Hematopoietic multipotent progenitor cell treated with erythropoietin and hydrocortisone succinate and interleukin-3 and kit ligand, for 15 days (in vitro differentiated cells): ENCODE measurements at places on chromosomes 5 and 9.

GRCh38 chr9:93567271-93567959 lies 9.0 kb upstream of the PHF2 start:
- peak; percentile 7 for DNase-seq

DNA sequence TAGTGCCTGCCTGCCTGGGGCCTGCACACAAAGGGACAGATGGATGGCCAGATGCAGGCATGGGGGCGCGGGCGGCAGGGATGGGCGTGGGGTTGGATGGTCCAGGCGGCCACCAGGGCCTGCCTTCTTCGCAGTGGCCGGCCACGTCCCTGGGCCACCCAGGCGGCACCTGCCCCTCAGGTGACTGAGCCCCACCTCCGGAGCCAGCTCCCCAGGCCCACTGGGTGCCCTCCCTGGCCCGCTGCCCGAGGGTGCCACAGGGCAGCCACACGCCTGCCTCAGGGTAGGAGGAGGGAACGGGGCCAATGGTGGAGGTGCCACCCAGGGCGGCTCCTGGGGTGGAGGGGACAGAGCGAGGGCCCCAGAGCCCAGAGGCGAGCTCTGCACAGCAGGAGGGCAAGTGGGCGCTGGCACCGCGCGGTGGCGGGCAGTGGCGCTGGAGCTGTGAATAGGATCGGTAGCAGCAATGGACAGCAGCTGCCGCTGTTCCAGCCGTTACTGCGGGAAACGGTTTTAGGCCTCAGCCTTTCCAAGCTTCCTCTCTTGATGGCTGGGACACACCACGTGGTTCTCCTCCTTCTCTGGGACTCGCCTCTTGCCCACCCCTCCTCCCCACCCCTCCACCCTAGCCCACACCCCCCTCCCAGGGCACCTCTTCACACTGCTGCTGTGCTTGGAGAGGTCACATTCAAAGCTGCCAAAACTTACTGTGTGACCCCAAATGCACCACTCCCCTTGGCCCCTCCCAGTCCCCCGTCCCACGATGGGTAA lies 19.1 kb downstream of the LHX3 start:
- DNase-seq: no peak

- DNase-seq: no peak
Measured at GRCh38 chr9:132554755-132555154, 27.7 kb upstream of the BARHL1 start.

- no peak for DNase-seq
Measured at GRCh38 chr9:30995956-30996738, 1388.3 kb upstream of the ACO1 start.

DNA sequence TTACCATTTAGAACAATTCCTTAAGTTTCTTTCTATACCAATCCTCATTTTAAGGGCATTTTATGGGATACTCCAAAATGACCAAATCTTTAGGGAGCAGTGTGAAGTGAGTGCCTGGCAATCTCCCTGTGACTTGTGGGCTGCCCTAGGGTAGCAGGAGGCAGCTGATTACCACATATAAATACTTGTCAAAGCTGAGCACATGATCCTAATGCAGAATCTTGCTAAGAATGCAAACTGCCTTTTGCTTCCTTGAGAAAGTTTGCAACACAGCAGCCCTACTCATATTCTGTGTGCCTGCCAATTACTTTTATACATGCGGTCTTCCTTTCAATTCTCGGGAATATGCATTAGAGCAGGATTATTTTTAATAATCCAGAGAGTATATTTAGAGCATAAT lies 18.2 kb upstream of the NREP start:
- DNase-seq: no peak

GRCh38 chr5:176650354-176650884 lies 3.1 kb downstream of the TSPAN17 start:
- peak; percentile 32 for DNase-seq

- DNase-seq: no peak
Measured at GRCh38 chr5:35761541-35761940, 95.2 kb upstream of the IL7R start.

DNA sequence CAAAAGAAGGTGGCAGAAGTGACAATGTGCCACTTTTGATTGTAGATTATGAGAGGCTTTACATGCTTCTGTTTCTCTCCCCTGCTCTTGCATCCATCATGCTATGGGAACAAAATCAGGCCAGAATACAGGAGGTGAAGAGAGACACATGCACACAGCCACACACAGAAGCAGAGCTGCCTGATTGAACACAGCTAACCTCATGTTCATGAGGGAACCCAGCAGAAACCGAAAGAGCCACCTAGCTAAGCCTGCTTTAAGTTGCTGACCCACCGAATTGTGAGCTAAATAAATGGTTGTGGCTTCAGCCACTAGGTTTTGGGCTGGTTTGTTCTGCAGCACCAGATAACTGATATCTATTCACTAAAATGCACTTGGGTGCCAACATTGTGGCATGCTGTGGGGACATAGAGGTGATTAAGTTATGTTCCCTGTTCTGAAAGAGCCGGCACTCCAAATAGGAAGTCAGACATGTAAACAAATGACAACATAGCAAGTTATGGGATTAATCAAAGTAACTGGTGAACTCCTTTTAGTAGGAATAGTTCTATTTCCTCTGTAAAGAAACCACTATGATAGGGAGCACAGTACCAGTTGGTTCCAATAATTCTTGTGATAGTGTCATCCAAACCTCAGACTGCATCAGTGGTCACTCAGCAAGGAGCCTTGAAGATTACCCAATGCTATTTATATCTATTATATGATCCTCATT lies 93.6 kb upstream of the TNC start:
- no peak for DNase-seq
